ENCODE measurements at places on chromosomes 13 and 19. TPM values are rescaled to one million over a fixed set of nuclear protein-coding genes. Genes with fewer than 3 reads are reported as not detected.

- DNase-seq, result no peak
Observed at GRCh38 chr19:39737351-39737750, 478 bp downstream of the CLC start.

- DNase-seq, result no peak
Observed at GRCh38 chr19:53521373-53522202, 16.4 kb upstream of the ZNF331 start.

GRCh38 chr19:15671891-15672579, 852 bp upstream of the CYP4F12 start:
- DNase-seq, result no peak

DNA sequence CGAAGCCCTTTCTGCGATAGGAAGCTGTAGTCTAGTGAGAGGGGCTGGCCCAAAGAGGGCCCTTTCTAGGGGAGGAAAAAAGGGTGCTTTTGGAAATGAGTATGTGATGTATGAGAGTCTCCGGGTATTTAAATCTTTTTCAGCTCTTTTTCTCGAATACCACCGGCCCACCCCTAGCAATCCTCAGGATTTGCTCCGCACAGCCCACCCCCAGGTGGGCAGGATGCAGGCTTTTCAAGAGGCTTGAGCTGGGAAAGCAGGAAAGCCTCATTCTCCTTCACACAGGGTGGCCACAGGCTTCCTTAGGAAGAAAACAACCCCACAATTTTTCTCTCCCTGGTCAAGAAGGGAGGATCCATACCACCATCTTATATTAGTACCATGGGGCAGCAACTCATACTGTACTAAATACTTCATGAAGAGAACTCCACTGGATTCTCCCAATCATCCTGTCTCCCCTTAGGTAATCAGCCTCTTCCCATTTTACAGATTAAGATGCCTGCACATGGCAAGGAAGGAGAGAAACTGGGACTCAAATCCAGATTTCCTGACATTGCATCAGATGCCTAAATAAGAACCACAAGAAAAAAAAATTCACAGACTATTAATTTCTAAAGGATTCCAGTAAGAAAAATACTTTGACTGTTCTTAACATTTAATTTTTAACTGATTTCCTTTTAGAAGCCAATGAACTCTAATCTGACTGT, 84.4 kb downstream of the STK24 start:
- DNase-seq, result no peak

DNA sequence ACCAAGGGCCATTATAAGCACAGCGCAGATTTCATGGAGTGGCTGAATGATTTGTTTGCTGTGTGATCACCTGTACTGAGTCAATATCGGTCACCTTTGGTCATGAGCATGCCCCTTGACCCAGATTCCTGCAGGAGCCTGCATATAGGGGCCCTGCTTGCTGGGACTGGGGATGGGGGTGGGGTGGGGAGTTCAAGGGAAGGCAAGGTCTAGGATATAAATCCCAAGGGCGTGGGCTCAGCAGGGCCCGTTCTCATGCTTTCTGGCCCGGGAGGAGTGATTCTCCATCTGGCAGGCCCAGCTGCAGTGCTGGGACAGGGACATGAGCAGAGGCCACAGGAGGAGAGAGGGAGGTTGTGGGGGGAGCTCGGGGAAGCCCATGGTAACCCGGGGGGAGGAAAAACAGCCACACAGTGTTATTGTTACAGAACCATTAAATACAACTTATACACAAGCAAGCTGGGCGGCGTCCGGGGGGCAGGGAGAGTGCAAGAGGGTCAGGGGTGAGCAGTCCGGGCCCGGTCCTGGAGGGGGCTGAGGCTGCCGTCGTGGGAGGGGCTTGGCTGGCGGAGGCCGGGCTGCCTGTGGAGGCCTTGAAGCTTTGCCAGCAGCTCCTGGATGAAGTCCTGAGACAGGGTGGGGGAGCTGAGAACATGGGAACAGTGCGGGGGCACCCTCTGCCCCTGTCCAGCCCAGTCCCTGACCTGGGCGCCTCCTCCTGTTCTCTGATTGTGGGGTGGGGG, 5.2 kb downstream of the PPP1R14A start:
- no peak for DNase-seq

DNA sequence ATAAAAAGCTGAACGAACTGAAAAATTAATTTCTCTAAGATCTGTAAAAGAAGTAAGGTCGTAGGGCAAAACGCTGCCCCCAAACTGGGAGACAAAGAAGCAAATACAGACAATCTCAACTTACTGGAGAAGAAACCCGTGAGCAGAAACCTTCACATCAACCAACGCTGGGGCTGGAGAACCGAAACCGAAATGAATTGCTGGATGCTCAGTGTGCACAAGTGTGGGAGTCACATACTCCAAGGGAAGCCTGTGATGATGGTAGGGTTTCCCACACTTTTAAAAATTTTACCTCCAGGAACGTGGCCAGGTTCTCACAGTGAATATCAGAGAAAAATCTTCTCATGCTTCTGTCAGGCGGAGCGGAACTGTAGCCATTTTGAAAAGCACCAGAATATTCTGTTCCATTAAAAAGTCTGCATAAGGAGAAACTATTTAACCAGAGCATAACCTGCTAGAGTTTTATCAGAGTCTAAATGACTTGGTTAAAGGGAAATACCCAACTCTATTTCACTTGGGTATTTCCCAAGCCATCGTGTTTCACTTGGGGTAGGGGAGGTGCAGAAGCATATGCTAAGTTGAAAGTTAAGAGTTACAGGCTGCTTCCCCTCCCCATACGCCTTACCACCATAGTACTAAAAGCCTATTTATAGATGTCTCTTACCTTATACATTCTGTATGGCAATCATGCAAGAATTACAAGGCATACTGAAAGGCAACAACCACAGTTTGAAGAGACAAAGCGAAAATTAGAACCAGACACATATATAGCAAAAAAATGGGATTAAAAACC, 110.5 kb upstream of the SLITRK1 start:
- no peak for DNase-seq

DNA sequence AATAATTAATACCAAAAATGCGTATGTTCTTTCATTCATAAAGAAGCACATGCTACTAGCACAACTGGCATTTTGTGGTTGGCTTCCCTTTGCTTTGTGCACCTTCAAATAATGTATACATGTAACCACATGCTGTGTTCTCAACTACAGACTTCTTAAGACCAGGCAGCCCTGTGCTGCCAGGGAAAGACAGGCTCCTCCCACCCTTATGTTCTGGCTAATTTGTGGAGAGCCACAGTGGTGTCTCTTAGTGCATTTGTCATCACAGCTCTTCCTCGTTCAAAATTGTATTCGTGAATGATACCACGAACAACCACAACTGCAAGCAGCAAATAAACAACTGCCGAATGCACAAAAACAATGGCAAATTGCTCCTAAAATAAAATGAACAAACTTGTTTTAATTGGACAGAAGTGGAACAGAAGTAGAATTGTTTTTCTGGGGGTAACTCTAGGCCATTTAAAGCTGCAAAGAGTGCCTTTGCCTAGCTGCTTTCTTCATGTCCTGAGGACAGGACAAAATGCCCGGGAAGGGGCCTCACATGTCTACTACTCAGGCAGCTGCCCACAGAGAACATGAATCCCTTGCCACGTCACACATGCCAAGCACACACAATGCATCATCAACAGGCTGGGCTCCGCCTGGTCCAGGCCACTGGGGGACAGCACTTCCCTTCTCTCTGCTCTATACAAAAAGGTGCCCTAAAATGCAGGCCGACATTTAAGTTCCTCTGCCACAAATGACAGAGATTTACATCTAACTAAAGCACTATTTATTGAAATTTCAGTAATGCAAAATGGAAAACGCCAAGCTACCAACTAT, 21.7 kb downstream of the IRS2 start:
- no peak for DNase-seq

- no peak for DNase-seq
Observed at GRCh38 chr19:38709671-38710415, 34.4 kb downstream of the CAPN12 start.

The PROZ gene
- total RNA-seq, result not detected

The ZNF714 gene
- 2.1 TPM for total RNA-seq

The DENND1C gene
- total RNA-seq, result 6.5 TPM

The KLK3 gene
- total RNA-seq, result not detected

The SMAD9 gene
- total RNA-seq, result 8.0 TPM

The CAPN12 gene
- 2.5 TPM for total RNA-seq

The OCEL1 gene
- 17.7 TPM for total RNA-seq

The CRX gene
- total RNA-seq, result not detected

All from omental fat pad (tissue), 4 donors.